ENCODE measurements at places on chromosomes 16 and 17.

- DNase-seq: no peak
Measured at GRCh38 chr16:86632944-86633343, 54.6 kb downstream of the FOXL1 start.

DNA sequence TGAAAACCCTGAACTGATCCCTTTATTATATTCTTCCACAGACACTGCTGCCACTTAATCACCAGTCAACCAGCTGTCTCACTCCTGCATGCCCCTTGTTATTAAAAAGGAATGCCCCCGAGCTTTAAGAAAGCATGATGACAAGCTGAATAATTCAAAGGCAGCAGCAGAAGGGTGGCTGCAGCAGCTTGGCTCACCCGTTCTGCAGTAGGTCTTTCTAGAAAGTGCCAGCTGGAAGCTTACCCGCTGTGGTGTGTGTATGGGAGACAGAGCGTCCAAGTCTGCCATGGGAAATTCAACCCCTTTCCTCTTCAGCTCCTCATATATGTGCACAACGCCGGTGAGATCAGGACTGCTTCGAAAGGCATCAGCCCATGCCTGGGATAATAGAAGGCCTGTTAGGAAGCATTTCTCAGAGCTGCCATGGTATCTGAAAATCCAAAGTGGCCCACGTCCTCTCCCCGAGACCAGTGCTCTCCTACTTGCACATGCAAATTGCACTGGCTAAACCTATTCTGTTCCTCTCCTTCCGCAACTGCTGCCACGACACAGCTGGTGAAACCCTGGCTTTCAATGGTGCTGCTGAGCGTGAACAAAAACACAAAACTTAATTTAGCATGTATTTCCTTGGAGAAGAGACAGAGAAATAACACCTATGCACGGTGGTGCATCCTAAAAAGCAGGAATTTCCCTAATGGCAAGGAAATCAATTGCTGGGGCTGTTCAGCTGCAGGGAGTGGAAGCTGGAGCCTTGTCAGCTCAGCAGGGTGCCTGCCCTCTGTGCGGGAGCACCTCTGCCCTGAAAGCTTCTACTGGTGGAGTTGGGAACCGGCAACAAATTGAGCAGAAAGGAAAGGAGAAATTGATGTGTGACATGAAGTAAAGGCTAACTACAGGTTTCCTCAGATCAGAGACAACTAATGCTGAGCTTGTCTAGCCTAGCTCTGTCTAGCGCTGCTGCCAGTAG, 47.9 kb upstream of the SREBF1 start:
- DNase-seq: no peak

DNA sequence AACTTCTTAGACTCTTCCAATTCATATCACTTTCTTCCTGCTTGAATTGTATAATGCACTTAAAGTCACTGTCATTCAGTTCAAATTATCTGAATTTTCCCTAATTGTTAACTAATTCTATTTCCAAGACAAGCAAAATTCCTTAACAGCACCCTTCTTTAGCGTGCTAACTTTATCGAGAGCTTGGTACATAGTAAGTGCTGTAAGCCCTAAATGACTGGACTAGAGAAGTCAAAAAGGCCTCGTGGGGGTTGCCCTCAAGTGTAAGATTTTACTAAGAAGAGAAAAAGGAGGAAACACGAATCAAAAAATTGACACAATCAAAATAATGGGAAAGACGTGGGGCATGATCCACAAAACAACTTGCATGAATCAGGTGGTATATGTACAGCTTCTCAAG, 11.3 kb downstream of the KANSL1 start:
- DNase-seq: no peak

GRCh38 chr17:8631554-8631877, 991 bp upstream of the MYH10 start:
- no peak for DNase-seq

GRCh38 chr16:66649636-66650205, 45.2 kb downstream of the CMTM3 start:
- DNase-seq: no peak

DNA sequence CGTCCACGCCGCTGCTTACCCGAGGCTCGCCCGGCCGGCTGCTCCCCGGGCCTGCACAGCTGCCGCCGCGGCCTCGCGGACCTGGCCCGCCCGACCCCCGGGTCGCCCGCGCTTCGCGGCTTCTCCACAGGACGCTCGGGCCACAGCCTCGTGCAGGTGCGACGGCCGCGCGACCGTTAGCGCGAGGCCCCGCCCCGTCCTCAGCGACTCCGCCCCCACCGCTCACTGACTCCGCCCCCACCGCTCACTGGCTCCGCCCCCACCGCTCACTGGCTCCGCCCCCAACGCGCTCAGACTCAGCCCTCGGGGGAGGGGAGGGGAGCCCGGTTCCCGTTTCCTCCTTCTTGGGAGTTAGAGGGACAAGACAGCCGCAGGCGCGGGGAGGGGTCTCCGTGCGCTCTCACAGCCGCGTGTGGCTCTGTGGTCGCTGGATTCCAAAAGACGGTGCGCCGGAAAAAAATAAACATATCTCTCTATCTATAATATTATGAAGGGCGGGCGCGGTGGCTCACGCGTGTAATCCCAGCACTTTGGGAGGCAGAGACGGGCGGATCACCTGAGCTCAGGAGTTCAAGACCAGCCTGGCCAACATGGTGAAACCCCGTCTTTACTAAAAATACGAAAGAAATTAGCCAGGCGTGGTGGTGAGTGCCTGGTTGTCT, at the start of gene MEIOB:
Gene MEIOB (minus strand): TSS at position 191 of the 662 bp plus-strand sequence. CDS start 3,989 bp downstream, outside the sequence.
- DNase-seq: peak; percentile 10

DNA sequence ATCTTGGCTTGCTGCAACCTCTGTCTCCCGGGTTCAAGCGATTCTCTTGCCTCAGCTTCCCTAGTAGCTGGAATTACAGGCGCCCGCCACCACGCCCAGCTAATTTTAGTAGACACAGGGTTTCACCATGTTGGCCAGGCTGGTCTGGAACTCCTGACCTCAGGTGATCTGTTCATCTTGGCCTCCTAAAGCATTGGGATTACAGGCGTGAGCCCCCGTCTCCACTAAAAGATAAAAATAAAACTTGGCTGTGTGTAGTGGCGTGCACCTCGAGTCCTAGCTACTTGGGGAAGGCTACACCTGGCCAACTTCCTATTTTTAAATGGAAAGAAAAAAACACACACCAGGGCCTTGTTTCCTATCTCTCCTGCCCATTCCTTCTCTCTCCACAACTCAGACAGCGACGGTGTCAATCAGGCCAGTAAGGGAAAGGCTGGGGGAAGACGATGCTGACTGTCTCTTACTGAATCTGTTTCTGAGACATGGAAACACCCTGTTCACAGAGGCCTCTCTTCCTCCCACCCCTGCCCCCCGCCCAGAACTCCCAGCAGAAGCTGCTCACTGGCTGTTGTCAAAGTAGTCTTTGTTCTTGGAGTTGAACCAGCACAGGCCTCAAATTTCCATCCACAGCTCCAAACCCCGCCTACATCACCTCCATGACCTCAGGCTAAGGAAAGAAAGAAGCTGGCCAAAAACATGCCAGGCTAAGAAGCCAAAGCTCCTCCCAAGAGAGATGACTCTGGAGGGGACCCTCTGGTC, 96.6 kb downstream of the NXN start:
- no peak for DNase-seq

DNA sequence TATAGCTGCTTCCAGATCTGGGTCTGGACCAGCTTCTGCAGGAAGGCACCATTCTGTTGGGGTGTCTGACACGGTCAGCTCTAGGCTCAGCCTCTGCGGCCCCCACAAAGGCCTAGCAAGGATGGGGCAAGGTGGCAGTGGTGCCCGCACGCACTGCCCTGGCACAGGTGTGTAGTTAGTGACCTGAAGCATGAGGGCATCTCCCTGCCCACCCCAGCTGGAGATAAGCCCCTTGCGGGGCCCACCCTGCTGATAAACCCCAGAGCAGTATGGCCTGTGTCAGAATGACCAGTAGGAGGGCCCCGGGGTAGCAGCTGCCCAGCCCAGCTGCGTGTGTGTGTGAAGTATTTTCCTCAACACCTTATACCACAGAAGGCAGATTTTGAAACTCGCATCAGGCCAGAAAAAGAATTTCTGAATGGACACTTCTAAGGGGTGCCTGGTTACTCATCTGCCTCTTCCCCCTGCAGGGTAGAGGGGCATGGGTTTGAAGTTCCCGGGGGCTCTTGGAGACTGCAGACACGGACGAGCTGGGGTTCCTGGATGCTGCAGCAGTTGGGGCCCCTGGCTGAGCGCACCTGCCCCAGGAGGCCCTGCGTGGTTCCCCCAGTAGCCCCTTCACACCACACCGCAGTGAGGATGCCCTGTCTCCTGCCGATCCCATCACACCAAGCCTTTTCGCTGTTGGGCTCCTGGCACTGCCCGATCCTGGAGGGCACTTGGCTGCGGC, 4.5 kb downstream of the ARHGDIA start:
- peak; percentile 29 for DNase-seq

GRCh38 chr16:49930841-49931240, 74.9 kb upstream of the ZNF423 start:
- no peak for DNase-seq

DNA sequence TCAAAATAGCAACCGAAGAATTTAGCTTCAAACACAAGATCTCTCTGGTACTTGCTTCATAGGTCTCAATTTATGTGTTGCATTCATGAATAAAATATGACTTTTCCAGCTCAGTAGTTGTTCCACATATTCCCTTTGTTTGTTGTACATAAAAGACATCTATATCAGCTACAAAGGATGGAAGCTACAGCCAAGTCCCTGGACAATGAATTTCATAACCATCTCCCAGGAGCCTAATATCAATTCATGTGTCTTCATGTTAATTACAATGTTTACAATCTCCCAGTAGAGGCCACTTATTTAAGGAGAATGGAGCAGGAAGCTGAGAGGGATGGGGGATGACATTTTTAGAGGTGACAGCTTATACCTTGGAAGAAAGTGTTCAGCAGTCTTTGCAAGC, 3.3 kb downstream of the CLEC3A start:
- no peak for DNase-seq

DNA sequence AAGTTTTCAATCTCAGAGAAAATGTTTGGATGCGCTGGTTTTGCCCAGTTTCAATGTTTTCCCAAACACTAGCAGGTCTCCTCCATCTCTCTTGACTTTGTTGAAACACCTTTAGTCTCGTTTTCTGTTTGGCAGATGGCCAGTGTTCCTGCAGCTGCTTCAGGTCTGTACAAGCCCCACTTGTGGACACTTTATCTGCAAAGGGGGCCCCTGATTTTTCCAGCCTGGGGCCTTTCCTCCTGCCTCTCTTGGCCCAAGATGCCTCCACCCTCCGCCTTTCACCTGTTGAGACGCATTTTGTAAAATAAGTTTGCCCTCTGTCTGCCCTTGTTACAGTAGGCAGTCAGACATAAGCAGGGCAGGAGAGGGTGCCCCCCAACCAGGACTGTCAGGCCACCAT, 21.8 kb upstream of the PRM1 start:
- DNase-seq: no peak

GRCh38 chr17:34756637-34757021, 177.2 kb downstream of the TMEM132E start:
- no peak for DNase-seq

DNA sequence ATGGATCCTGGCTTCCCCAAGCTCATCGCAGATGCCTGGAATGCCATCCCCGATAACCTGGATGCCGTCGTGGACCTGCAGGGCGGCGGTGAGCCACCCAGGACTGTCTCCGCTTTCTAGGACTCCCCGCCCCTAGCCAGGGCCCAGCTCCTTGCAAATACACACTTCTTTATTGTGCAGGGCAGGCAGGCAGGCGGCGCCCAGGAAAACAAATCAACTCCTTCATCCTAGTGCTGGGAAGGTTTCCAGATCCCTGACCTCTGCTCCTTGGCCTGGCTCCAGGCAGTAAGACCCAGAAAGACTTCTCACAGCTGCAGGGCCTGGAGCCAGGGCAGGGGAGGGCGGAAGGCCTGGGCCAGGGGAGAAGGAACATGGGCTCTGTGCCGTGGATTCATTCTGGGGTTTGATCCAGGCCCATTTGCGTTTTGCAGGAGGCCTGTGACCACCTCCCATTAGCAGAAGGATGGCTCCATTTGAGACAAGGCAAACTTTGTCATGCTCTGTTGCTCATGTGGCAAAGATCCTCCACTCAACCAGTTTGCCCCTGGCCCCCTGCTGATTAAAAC, 6.0 kb upstream of the LPCAT2 start:
- DNase-seq: no peak

DNA sequence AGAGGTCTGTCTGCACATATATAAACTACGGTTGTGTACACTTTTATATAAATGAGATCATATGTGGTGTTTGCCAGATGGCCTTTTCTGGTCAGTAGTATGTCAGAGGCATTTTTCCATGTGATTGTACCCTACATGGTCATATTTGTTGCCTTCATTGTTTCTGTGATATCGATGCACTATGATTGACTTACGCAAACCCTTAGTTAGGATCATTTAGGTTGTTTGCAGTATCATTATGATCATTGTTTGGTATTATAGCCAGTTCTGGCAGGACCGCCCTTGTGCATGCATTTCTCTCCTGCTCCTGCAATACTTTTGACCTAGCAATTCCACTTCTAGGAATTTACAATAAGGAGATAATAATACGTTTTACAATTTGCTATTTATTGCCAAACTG, 169.1 kb downstream of the MSI2 start:
- no peak for DNase-seq

DNA sequence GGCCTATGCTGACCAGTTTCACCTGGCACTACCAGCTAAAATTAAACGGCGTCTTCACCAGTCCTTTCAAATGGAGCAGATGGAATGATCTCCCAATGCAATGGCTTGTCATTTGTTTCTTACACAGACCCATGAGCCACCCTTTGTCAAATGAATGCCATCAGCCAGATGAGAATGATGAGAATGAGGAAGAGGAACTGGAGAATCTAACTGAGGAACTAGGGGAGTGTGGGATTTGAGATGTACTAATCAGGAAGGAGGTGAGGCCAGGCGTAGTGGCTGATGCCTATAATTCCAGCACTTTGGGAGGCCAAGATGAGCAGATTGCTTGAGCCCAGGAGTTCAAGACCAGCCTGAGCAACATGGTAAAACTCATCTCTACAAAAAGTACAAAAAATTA, 116.4 kb downstream of the HS3ST3A1 start:
- no peak for DNase-seq

- no peak for DNase-seq
Measured at GRCh38 chr16:28081391-28081968, 18.0 kb upstream of the GSG1L start.

- no peak for DNase-seq
Measured at GRCh38 chr17:64006361-64007088, 8.4 kb downstream of the PRR29 start.

DNA sequence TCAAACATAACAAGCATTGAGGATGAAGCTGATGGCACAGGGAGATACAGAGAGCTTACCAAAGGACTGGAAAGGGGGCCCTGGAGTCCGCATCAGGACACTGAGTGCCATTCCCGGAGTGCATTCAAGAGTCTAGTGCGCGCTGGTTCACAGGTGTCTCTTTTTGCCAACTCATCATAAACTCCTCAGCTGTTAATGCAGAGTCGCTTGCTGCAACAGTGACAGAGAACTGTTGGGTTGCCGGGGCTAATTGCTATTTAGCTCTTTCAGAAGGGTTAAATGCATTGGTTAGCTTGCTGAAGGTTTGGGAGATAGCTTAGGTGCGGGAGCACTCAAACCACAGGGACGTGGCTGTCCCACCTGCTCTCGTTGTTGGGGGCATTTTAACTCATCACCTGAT, 1091.6 kb upstream of the EEF2KMT start:
- DNase-seq: no peak
